Activated CD4-positive, alpha-beta memory T cell treated with anti-CD3 and anti-CD28 coated beads, Interleukin-2, amount 10 ng/mL, durations not matched to agents 7 days and 5 days (primary cell): ENCODE measurements at places on chromosomes 7 and 10. TPM values are rescaled to one million over a fixed set of nuclear protein-coding genes. Genes with fewer than 3 reads are reported as not detected.

DNA sequence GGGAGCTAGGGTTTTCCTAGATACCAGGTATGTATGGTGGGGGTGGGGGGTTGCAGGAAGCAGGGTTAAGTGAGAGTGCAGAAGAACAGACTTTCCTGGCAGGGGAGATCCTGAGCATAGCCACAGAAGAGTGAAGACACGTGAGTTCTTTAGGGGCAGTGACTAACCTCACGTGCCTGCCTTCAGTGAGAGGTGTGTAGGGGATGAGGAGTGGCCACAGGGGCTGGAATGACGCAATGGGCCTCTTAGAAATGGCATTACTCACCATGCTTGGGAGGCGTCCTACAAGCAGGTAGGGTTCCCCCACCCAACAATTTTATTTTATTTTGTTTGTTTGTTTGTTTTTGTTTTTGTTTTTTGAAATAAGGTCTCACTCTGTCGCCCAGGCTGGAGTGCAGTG is 698.6 kb upstream of the NRP1 start:
- H3K36me3 ChIP-seq, result no peaks in the 10 kb centered on the region
- no peak overlapping the region for H3K27ac ChIP-seq
- no peak overlapping the region for H3K4me3 ChIP-seq
- no peaks in the 10 kb centered on the region for H3K4me1 ChIP-seq

DNA sequence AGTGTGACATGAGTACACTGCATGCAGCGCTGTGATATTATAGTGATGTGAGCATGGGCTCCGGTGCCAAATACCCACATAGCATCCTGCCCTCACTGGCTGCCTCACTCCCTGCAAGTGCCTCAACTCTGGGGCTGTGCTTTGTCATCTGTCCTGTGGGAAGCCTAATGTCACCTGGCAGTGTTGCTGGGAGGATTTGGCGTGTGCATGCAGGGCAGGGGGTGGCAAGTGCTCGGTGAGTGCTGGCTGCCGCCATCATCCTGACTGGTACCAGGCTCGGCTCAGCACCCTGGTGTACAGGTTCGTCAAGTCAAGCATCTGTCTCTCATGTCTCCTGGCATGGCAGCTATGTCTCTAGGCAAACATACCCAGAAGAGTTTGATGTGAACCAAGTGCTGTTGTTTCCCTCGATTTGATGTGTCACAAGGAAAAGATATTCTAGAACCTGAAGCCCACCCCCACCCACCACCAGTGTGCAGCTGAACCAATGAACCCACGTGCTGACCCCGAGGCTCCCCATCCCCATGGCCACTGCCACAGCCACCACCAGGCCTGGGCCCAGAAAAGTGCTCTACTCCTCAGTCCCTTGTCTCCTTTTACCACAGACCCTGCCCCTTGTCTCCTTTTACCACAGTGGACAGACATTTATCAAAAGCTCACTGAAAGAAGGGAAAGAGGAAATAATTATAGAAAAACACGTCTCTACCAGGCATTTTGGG is 135.8 kb downstream of the MAPK8 start:
- no peaks in the 10 kb centered on the region for H3K4me1 ChIP-seq
- DNase-seq, result no peak

GRCh38 chr10:99920901-99921300 is 88.8 kb downstream of the DNMBP start:
- no peak for DNase-seq
- H3K4me1 ChIP-seq, result peaks cover 4% of the 10 kb centered on the region
- H3K27me3 ChIP-seq, result no peaks in the 10 kb centered on the region
- H3K4me3 ChIP-seq, result no peak overlapping the region
- H3K36me3 ChIP-seq, result no peaks in the 10 kb centered on the region

TIMM23 gene
- total RNA-seq, result 45.2 TPM

DNA sequence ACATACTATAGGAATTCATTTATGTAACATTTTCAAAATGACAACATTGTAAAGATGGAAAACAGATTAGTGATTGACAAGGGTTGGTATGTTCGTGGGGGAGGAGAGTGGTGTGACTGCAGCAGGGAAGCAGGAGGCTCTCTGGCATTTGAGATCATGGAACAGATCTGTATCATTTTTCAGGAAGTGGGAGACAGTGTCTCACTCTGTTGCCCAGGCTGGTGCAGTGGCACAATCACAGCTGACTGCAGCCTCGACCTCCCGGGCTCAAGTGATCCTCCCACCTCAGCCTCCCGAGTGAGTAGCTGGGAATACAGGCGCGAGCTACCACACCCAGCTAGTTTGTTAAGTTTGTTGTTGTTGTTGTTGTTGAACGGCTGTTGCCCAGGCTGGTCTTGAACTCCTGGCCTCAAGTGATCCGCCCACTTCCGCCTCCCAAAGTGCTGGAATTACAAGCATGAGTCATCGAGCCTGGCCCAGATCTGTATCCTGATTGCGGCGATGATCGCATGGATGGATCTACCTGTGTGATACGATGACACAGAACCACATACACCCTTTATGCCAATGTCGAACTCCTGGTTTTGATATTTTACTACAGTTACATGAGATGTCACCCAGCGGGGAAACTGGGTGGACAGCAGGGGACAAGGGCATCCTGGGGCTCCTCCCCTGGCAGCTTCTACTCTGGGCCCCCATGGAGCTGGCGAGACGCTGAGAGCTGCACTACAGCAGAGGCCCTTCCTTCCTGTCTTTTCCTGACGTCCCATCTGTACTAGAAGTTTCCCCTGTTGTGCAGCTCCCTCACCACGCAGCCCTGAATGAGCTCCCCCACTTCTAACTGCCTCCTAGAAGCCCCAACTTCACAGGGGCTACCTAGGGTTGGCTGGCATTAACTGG is 12.3 kb upstream of the CYTH3 start:
- no peak overlapping the region for H3K27ac ChIP-seq
- DNase-seq, result no peak
- no peaks in the 10 kb centered on the region for H3K36me3 ChIP-seq
- H3K4me3 ChIP-seq, result no peak overlapping the region
- no peaks in the 10 kb centered on the region for H3K4me1 ChIP-seq

CCDC146 gene
- 6.4 TPM for total RNA-seq

- peaks cover 13% of the 10 kb centered on the region for H3K4me1 ChIP-seq
- H3K4me3 ChIP-seq, result no peak overlapping the region
- H3K27ac ChIP-seq, result peak overlapping the region; percentile 9
- no peak for DNase-seq
Observed at GRCh38 chr7:36943591-36944435, 219.5 kb upstream of the AOAH start.

DNA sequence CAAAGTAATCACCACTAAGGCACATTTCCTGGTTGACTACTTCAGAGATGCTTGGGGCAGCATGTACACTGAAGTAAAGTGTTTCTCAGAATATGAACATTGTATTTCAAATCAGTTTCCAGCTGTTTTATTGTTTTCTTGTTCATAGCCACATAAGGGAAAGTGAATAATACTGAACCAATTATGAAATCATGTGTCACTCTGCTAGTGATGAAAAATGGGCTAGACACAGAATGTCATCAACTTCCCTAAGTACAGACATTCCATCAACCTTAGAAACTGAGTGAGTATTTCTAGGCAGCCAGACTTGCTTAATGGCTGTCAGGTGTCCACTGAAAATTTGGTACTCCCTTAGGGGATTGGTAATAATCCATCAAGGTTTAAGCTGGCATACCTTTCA is 603.5 kb downstream of the ARL4A start:
- no peaks in the 10 kb centered on the region for H3K4me1 ChIP-seq
- no peak overlapping the region for H3K27ac ChIP-seq
- no peaks in the 10 kb centered on the region for H3K36me3 ChIP-seq

DNA sequence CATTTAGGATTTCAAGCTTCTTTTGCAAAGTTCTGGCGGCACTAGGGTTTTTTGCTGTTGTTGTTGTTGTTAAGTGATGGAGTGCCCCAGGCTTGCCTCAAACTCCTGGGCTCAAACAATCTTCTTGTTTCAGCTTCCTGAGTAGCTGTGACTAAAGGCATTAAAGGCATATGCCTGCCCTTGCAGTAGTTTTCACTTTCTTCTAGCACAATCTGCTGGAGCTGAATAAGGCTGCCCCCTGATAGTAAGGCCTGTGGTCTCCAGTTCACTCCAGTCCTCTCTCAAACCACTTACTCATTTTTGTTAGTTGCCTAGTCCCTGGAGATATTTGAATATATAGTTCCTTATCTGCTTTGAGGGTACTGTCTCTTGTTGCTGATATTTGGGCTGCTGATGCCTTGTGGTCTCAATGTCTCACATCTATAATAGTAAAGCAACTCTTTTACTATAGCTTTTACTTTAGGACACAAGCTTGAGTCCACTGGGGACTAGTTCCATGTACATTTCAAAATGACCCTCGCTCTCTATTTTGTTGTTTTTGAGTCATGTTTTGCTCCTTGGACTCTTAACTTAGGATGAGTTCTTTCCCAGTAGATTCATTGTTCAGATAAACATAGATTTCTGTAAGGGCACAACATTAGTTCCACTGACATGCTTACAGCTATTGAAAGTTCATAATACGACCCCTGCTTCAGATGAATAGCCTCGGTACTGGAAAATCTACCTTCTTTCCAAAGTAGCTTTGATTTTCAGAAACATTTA is 25.5 kb downstream of the PHF14 start:
- DNase-seq, result no peak
- no peak overlapping the region for H3K27ac ChIP-seq
- H3K4me1 ChIP-seq, result peaks cover 7% of the 10 kb centered on the region
- H3K36me3 ChIP-seq, result peaks cover 38% of the 10 kb centered on the region

DKK1 gene
- total RNA-seq, result not detected

DNA sequence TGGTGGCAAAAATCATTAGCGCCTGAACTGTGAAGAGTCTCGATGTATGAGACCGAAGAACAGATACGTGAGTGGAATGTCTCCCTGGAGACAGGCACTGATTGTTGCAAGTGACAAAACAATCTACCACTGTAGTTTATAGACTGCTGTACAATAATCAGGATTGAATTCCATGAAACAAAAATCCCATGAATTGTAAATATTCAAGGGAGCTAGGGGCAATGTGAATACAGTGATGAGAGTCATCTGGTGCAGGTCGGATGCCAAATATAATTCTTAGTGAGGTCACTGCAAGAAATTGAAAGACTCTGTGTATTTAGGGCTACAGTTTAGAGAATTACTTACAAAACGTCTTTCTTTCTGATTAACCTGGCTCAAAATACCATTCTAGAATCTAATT is 594.4 kb upstream of the VSTM2A start:
- H3K27ac ChIP-seq, result no peak overlapping the region
- no peaks in the 10 kb centered on the region for H3K27me3 ChIP-seq
- H3K4me3 ChIP-seq, result no peak overlapping the region
- no peaks in the 10 kb centered on the region for H3K36me3 ChIP-seq

OR2A5 gene
- not detected for total RNA-seq

GRCh38 chr7:23277359-23277989 is 21.7 kb upstream of the MALSU1 start:
- no peak overlapping the region for H3K4me3 ChIP-seq
- H3K27me3 ChIP-seq, result no peaks in the 10 kb centered on the region
- H3K27ac ChIP-seq, result no peak overlapping the region
- no peaks in the 10 kb centered on the region for H3K36me3 ChIP-seq
- DNase-seq, result peak; percentile 21

DNA sequence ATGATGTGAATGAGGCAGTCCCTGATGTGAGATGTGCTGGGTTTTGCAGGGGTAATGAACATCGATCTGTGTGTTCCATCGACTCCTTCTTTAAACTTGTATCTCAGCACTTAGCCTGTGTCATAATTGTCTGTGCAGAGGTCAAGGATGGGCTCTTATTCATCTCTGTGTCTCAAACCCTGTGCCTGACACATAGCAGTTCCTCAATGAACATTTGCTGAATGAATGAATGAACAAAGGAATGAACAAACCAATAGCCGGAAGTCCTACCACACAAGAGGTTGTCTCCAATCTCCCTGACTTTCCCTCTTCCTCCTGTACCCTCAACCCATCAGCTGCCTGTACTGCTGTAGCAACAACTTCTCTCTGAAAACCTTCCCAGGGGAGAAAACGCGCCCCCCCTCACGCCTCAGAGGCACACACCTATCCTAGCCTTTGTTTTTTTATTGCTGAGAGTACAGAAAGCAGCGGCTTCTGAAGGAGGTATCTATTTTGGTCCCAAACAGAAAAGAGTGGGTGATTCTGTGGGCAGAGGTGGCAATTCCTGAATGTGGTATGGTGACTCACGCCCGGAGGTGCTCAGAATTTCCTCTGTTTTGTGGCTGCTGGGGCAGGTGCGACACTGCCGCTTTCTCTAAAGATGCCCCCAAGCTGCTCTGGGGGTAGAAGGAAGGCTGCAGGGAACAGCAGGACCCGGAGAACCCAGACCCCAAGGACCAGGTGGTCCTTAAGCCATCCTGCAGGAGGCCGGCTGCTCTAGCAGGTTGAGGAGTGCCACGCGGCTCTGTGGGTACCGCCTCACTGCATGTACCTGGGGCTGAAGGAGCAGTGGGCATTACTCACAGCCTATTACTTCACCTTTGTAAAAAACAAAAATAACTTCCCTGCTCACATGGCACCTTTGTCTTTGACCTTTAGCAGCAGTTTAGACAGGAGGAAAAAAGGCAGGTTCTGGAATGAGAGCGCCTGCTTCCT is 9.6 kb downstream of the IL2RA start:
- H3K4me3 ChIP-seq, result peak overlapping the region; percentile 76
- peak overlapping the region; percentile 97 for H3K27ac ChIP-seq
- peak; percentile 83 for DNase-seq
- H3K4me1 ChIP-seq, result peaks cover 88% of the 10 kb centered on the region
- H3K27me3 ChIP-seq, result no peaks in the 10 kb centered on the region
- H3K36me3 ChIP-seq, result peaks cover 86% of the 10 kb centered on the region

DNA sequence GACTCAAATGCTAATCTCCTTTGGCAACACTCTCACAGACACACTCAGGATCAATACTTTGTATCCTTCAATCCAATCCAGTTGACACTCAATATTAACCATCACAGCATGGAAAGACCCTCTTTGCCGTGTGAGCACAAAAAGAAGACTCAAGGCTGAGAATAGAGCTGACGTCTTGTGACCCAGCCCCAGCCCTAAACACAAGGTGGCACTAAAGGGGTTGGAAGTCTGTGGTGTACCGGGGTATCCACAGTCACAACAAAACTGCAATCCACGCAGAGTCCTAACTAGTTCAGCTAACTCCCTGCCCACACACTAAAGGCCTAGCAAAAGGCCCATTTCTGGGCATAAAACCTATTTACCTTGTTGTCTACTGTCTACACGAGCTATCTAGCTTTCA is 200.1 kb downstream of the ACTR3B start:
- no peak overlapping the region for H3K27ac ChIP-seq
- no peaks in the 10 kb centered on the region for H3K36me3 ChIP-seq
- no peak for DNase-seq
- H3K4me3 ChIP-seq, result no peak overlapping the region
- no peaks in the 10 kb centered on the region for H3K27me3 ChIP-seq
- no peaks in the 10 kb centered on the region for H3K4me1 ChIP-seq

DLX6 gene
- total RNA-seq, result not detected

DNA sequence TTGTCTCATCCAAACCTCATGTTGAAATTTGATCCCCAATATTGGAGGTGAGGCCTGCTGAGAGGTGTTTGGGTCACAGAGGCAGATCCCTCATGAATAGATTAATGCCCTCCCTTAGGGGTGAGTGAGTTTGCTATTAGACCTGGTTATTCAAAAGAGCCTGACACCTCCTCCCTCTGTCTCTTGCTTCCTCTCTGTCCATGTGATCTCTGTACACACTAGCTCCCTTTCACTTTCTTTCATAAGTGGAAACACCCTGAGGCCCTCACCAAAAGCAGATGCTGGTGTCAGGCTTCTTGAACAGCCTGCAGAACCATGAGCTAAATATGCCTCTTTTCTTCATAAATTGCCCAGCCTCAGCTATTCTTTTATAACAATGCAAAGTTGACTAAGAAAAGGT is 447.1 kb downstream of the MDFIC start:
- no peaks in the 10 kb centered on the region for H3K27me3 ChIP-seq
- no peak for DNase-seq
- no peaks in the 10 kb centered on the region for H3K36me3 ChIP-seq
- no peak overlapping the region for H3K4me3 ChIP-seq
